ENCODE measurements at places on chromosomes 13 and 19.

- peak; percentile 62 for DNase-seq
These were observed 1.3 kb downstream of the NECTIN2 start for GRCh38 chr19:44847144-44848035.

DNA sequence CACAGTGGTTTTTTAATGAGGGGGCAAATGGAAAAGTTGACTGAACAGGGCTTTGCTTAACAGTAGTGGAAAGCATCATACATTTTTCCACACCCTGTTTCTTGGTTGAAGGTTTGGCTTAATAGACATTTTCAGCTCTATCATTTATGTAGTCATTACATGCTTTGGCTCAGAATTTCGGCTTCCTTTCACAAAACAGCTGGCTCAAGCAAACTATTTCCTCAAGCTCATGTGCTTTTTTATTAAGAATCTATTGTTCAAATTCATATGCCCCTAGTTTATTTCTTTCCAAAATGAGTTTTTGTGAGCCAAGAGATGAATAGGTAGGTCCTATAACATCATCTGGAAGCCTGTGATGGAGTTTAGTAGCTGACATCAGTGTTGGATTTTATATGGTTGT, 113.8 kb downstream of the SLITRK6 start:
- DNase-seq: no peak

- DNase-seq: no peak
These were observed 944 bp downstream of the C19orf85 start for GRCh38 chr19:55463583-55464031.

DNA sequence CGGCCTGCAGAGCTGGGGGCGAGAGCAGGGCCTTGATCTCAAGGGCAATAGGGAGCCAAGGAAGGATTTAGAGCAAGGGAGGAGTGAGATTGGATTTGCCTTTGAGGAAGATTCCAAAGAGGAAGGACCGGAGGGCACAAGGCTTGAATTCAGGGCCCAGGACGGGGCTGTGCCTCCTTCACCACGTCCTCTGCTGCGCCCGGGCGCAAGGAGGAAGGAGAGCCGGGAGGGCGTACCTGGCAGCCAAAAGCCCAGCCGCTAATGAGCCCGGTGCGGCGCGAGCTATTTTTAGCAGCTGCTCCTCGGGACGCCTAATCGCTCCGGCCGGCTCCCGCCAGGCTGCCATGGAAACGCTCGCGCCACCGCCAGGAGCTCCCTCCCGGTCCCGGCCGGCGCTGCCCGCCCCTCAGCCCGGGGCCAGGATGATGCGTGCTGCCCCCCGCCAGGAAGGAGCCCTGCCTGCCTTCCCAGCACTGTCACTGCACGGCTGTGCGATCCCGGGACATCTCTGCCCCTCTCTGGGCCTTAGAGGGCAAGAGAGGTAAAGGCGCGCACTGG, 31.3 kb downstream of the TINCR start:
- DNase-seq: peak; percentile 73

All from MCF 10A (cell line).